NCI-H524 (cell line): ENCODE measurements at places on chromosomes 12 and 14.

GRCh38 chr12:90964616-90965015, 9.6 kb upstream of the CCER1 start:
- no peak for DNase-seq

- DNase-seq, result no peak
These were observed 27.9 kb downstream of the IRF2BPL start for GRCh38 chr14:77000340-77001270.

DNA sequence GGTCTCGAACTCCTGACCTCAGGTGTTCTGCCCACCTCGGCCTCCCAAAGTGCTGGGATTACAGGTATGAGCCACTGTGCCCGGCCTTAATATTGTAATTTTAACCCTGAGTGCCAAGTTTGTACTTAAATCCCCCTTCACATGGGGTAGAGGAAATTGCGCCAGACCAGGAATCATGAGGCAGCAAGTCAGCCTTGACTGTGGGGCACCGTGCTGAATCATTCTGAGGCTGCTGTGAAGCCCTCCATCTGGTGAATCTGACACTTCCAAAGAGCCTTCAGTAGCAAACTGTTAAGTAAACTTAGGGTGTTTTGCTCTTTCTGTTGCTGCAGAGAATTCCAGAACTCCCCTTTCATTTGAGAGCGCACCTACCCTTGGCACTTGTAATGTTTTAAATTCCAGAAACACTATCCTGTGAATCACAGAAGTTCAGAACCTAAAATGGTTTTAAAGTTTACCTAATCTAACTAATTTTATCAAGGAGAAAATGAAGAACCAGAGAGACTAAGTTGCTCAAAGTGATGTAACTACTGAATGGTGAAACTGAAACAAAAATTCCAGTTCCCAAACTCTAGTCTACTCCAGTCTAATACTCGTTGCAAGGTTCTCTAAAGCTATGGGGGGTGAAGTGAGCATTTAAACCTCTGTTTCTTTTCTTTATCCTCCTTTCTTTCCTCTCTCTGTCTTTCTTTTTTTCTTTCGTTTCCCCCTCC, 7.5 kb downstream of the HEBP1 start:
- no peak for DNase-seq

DNA sequence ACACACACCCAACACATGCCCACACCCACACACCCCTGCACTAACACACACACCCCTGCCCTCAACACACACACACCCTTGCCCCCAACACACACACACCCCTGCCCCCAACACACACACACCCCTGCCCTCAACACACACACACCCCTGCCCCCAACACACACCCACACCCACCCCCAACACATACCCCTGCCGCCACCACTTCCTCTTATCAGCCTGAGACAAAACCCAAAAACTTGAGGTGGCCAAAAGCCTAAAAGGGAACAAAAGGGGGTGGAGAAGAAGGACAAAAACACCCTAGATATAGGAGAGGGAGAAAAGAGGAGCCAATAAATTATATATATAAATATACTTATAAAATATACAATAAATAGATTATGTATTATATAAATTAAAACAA, 9.1 kb upstream of the DEGS2 start:
- DNase-seq, result no peak

- DNase-seq, result no peak
These were observed 15.5 kb upstream of the MLXIP start for GRCh38 chr12:122062832-122063693.

GRCh38 chr14:44420226-44420625, 86.9 kb downstream of the FSCB start:
- peak; percentile 70 for DNase-seq

- peak; percentile 76 for DNase-seq
These were observed 89.2 kb downstream of the PDZRN4 start for GRCh38 chr12:41277100-41277945.

- DNase-seq, result peak; percentile 72
These were observed 23.7 kb upstream of the SERPINA6 start for GRCh38 chr14:94346841-94347240.

DNA sequence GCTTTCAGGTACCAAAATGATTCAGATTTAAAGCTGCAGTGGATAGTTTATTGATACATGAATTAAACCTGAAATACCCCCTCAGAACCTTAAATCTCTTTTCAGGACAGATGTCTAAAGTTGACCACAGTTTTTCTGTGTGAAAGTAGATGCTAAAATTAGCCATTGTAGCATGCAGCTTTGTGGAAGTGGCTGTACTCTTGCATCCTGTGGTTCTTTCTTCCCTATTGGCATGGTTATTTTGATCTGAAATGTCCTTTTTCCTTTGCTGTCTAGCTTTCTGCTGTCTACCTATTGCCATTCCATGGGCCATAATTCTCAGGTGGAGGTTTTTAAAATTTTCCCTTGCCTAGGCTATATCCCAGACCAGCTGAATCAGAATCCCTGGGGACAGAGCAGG, 455.6 kb downstream of the ZFP36L1 start:
- DNase-seq, result no peak

DNA sequence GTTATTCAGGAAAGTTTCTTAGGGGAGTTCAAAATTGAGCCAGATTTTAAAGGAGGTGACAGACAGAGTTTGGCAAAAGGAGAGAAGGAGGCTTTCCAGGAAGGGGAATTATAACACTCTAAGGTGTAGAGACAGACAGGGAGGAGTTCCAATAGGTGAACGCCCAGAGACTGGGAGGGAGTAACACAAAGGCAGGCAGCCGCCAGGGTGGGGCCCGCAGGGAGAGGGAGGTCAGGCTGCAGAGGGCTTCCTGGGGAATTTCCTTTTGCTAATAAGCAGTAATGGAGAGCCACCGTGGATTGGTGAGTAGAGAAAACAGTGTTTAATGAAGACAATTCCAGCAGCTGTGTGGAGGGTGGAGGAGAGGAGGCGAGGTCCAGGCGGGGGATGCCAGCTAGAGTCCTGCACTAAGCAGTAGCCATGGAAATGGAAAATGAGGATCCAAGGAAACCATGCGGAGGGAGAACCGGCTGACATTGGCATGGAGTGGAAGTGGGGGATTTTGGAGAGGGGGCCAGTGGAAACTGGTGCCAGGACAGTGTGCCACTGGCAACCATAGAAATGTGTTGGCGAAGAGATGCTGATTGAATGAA, 22.2 kb downstream of the GRIN2B start:
- no peak for DNase-seq

DNA sequence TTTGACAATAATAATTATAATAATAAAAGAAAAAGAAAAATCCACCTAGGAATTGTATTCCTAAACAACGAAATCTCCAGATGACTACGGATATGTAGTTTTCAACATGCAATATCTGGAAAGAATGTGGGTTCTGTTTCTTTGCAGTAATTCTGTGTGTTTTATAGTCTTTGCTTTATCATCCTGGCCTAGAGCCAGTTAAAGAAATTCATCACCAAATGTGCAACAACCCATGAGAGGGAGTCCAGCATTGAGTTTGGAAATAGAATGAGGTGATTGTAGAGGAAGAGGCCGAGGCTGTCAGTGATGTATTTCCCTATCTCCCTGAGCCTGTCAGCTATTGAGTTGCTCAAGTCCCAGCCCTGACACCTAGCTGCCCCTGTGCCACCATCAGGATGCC, 200.5 kb upstream of the DCN start:
- DNase-seq, result no peak

DNA sequence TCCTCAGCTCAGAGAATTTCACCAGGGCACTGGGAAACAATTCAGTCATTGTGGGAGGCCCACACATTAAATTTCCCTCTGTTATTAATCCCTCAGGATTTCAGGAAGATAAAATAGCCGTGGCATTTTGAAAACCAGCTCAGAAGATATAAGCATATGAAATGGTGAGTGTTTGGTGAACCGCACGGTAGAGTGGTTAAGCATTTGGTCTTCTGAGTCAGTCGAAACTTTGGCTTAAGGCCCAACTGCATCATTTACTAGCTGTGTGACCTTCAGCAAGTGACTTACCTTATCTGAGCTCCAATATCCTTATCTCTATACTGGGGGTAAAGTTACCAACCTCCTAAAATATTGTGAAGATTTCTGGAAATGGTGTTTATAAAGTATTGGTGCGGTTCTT, 5.2 kb upstream of the VRK1 start:
- DNase-seq, result no peak

DNA sequence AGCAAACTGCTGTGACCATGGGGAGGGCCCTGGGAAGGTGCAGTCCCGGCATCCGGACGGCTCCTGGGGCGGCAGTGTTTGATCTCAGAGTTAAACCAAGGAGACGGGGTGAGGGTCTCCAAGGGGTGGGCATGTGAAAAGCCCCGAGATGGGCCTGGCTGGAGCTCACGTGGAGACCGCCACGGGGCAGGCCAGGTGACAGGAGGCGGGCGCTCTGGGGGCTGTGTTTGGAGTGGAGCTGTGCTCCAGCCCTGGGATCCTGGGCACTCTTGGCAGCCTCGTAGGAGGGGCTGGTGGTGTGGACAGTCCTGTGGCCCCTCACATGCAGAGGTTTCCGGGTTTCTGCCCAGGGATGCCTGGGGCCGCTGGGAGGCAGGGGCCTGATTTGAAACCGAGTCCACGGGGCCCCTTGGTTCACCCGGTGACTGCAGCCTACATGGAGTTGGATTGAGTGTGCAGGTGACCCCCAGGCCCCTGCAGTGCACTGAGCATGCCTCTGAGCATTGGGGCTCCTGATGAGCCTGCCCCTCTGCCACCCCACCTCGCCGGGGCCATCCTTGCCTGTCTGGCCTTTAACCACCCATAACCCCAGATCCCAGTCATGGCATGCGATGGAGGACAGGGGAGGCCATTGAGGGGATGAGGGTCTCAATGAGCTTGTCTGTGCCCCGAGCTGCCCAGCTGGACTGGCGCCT, 8.4 kb downstream of the KIF26A start:
- DNase-seq, result no peak

- no peak for DNase-seq
These were observed 2.6 kb upstream of the ACACB start for GRCh38 chr12:109113661-109114321.

GRCh38 chr14:60184146-60184904, 19.1 kb upstream of the DHRS7 start:
- DNase-seq, result peak; percentile 88

- DNase-seq, result no peak
These were observed 14.4 kb downstream of the LRCOL1 start for GRCh38 chr12:132596016-132596415.

- no peak for DNase-seq
These were observed 84.6 kb downstream of the ITPR2 start for GRCh38 chr12:26748412-26748740.

DNA sequence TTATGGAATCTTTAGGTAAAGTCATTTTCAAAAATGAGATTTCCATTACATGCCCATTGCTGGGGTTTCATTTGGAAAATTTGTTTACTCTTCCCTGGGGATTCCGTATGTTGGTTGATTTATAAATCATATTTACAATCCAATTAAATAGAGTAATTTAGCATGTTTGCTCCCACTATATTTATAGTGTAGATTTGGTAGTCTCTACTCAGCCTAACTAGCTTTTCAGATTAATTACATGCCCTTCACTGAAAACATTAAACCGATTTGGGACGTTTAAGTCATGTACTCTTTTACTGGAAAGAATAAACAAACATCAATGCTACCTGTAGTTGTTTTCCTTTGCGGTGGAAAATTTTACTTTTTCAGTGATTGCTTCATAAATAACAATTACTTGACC, 10.4 kb downstream of the PAX9 start:
- no peak for DNase-seq

DNA sequence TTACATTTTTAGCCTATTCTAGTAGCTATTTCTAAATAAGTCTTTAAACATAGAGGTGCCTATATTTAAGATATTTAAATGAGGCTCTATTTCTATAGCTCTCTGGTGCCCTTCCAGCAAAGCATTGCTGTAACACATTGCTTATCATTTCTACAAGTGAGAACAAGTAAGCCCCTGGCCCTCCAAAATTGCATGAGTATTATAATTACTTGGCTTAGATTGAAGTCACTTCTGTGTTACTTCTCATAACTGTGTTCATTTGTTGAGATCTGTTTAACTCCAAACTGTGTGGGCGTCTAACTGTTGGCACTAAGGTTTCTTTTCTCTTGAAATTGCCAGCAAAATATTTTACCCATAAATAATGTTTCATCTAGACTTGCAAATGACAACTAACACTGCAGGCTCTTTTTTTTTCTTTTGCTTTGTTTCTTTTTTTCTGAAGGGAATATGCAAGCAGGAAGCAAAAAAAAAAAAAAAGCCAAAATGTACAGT, 66.5 kb downstream of the DAD1 start:
- no peak for DNase-seq

DNA sequence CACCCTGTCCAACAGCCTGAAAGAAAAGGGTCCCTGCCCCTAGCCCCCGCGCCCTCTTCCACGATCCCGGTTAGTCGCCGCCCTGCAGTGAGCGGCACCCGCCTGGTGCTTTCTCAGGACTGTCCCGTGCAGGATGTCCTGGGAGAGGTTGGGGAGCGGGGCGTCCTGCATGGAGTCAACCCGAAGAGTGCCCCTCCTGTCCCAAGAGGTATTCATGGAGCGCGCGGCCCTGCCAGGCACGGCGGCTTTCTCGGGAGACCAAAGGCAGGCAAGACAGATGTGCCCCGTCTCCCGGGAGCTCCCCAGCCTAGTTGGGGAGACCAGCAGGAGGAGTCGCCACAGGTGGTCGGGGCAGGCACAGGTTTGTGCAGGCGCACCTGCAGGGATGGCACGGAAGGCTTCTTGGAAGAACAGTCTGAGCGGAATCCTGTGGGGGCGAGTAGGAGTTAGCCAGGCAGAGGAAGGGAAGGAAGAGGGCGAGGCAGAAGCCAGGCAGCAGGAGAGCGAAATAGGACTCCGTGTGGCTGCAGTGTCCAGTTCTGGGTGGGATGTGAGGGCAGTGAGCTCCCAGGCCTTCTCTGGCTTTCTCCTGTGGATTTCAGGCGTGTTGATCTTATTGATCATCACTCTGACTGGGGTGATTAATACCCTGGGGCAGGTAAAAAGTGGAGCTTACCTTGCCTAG, 723 bp downstream of the SIVA1 start:
- peak; percentile 52 for DNase-seq
